Activated T-cell treated with anti-CD3 and anti-CD28 coated beads for 4 hours (primary cell): ENCODE measurements at places on chromosomes 3 and 15.

DNA sequence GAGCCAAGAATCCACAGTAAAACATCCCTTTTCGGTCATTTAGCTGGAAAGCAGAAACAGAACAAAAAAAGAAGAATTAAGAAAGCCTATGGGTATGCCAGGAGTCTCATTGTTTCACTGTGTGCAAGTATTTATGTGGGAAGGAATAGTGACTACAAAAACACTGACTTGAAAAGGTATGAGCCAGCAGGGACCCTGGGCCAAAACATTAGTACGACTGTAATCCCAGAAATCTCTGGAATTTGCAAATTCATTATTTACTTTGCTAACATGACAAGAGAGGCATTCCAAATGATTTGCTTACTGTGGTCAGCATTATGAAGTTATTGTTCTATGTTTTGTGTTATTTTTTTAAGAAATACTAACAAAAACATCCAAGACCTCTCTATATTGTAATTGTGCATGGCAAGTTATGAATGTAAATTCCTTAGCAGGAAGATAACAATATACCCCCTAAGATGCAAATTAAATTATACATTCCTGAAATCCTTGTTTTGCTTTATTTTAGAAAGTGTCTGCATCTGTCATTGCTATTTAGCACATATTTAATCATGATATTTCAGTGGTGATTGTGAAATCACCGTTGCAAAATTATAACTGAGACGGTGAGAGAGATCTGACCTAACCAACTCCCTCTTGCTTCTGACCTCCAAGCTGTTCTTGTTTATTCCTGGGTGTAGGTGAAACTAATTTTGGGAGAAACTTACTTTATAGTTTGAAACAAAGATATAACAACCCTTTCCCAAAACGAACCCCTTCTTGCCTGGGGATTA is 299.2 kb downstream of the ZPLD1 start:
- DNase-seq, result no peak

- no peak for DNase-seq
Observed at GRCh38 chr3:155496206-155496605, 202.7 kb upstream of the STRIT1 start.

DNA sequence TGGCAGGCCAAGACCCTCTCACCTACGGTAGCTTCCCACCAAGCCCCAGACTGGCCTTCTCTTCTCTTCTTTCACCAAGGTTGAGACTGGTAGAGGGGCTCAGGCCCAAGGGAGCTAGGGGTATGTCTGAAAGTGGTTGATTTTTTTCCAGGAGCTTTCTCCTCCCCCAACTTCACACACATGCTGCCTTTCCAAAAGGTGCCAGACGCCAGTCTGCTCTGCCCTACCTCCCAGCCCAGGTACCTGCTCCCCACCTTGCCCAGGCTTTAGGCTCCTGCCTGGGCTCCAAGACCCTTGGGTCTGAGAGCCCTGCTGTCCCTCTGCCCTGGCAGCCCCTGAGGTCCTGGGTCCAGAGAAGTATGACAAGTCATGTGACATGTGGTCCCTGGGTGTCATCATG is 28.4 kb downstream of the MAPKAPK3 start:
- DNase-seq, result no peak

- DNase-seq, result no peak
Observed at GRCh38 chr15:40293006-40293405, 10.1 kb upstream of the ANKRD63 start.

DNA sequence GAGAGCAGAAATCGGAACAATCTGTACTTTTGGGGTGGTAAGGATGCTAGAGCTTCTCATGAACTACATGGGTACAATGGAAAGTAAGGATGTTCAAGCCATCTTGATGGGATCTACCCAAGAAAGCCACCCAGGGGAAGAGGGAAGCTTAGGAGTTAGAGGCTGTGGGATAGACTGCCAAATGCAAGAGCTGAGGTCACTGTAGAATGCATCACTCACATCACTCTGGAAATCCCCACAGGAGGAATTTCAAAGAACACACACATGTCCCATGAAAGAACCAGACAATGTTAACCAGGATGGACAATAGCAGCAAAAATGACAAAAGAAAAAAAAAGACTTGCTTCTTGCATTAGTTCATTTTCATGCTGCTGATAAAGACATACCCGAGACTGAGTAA is 32.8 kb upstream of the UBE2E2 start:
- DNase-seq, result no peak

DNA sequence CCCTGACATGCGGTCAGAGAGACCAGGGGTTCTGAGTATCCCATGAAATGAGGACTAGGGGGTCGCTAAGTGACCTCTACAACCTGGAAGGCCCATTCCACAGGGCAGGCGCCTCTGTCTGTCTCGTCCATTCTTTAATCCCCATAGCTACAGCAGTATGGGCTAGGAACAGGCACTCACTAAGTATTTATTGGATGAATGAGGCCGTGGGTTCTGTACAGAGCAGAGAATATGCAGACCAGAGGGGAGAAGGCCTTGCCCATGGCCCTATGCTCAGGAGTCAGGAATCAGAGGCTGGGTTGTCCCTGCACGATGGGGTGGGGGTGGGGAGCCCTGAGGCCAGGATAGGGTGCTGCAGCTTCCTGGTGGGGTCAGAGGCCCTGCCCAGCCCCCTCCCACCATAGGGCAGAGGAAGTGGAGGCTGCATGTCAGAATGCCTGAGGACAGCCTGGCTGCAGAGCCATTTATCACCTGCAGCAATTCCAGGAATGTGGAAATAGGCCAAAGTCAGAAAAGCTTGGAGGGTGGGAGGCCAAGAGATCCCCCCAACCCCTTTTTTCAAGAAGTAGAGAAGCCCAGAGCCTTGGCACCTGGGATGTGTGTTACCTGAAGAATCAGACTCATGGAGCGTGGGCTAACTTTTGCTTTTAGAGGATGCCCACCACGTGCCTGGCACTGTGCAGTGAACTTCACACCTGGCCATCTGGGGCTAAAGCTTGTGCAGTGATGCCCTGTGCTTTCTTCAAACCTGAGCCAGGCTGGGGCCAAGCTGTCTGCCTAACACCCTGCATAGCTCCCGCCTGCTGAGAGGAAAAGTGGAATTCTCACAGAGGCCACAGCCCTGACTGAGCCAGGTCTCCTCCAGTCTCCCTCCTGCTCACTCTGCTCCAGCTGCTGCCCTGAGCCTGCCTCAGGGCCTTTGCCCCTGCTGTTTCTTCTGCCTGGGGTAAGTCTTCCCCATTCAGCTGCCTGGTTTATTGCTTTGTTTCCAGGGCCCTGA is 109.4 kb downstream of the WNT7A start:
- no peak for DNase-seq
